WERI-Rb-1 (cell line): ENCODE measurements at places on chromosomes 7 and 10.

DNA sequence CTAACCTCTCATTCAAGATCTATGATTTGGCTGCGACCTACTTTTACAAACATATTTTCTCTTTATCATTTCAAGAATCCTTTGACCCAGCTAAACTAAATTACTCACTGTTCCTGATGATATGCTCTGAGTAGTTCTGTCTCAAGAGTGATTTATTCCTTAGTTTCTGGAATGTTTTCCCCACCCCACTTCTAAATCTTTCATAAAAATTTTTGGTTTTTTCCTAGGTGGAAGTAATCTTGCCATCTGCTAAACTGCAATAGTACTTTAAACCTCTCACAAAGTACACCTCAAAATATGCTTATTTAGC is 170.8 kb downstream of the DNAJC1 start:
- no peak for DNase-seq

- DNase-seq = peak; percentile 32
Observed at GRCh38 chr7:25565949-25566348, 337.7 kb upstream of the NPVF start.

GRCh38 chr7:133771788-133772419 is 355.2 kb upstream of the LRGUK start:
- DNase-seq = no peak

DNA sequence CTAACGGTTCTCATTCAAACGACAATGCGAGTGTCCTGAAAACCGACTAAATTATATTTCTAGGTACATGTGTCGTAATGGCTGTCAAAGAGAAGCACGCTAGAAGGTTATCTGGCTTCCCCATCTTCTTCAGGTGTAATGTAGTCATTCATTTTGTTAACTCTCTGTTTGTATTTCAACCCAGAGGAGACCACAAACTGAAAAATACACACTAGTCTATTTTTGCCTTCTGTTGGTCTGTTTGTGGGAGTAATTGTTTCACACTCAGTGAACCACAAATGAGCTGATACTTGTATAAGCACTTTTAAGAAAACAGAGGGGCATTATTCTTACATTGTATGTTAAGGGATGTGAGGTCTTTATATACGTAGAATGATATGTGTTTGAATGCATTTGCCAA is 305.9 kb downstream of the GATA3 start:
- no peak for DNase-seq

- DNase-seq = no peak
Observed at GRCh38 chr10:21196822-21197395, 299.8 kb upstream of the NEBL start.
